SW 1271 (cell line): ENCODE measurements at places on chromosomes 1 and 21.

- DNase-seq: no peak
Measured at GRCh38 chr1:67784545-67785186, 48.6 kb downstream of the GNG12 start.

DNA sequence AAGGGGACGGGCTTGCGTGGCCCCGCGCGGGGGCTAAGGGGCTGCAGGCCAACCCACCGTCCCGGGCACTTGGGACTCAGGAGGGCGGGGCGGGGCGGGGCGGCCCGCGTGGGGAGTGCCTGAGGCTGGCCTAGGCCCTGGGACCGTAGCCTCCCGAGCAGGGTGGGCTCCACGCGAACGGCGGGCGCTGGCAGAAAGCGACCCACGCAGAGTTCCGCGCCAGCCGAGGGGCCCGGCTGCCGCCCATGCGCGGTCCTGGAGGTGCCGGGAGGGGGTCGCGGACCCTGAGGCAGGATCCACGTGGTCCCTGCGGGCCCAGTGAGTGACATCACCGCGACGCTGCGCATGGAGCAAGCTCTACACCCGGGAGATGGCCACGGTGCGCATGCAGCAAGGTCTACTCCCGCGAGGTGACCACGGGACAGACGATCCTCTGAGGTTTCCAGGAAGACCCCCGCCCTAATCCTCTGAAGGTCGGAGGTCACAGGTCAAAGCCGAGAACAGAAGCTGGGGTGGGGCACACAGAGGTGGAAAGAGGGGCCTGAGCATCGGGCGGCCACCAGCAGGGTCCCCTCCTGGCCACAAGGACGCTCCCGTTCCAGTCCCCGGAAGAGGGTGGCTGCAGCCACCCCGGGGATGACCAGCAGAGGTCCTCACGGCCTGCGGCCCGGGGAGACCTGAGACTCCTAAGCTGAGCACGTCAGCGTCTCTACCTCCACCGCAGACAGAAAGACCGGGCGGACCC, 13.5 kb upstream of the SLC19A1 start:
- DNase-seq: peak; percentile 49

DNA sequence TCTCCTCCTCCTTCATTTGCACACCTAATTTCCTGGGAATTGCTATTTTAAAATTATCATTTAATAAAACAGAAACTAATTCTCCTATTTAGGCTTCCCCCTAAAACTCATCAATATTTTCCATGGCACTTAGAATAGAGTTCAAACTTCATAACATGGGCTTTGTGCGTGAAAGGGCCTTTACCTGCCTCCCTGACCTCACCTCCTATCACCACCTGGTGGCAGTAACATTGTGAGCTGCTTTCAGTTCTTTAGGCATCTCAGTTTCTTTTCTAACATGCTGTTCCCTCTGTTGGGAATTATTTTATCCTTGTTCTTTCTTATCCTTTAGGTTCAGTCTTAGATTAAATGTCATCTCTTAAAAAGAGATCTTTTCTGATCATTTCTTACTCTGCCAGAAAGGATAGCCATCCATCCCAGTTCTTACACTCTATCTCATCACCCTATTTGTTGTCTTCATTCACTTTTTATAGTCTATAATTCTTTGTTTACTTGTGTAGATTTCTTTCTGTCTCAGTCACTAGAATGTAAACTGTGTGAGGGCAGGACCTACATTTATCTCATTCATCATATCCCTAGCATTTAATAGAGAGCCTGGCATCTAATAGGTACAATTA, 133.8 kb upstream of the KIAA1614 start:
- DNase-seq: no peak

DNA sequence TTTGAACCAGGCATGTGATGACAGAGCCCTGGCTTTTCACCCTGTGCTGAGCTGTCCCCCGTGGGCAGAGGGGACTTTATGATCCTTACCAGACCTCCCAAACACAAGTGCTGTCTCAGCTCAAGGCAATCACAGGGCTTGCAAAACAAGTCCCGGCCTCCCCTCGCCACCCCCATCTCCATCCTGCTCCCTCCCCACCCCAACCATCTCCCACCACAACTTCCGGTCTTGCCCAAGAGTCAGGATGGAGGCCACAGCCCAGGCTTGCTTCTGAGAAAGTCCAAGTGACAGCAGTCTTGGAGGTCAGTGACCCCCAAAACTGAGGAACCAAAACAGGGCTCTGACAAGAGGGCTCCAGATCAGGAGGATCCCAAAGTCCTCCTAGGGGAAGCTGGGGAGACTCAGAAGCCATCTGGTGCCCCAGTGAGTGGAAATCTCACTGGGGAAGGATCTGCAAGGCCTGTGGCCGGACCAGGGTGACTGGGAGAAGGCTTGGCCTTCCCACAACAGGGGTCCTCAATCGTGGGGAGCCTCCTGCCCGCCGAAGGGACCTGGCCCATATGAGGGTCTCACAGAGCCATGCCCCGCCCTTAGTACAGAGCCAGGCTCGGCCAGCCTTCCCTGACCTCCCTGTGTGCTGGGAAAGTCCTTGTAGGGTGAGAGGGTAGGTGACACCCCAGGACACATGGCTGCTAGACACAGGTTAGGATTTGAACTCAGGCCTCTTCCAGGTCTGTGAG, 4.5 kb upstream of the SDC3 start:
- DNase-seq: no peak

DNA sequence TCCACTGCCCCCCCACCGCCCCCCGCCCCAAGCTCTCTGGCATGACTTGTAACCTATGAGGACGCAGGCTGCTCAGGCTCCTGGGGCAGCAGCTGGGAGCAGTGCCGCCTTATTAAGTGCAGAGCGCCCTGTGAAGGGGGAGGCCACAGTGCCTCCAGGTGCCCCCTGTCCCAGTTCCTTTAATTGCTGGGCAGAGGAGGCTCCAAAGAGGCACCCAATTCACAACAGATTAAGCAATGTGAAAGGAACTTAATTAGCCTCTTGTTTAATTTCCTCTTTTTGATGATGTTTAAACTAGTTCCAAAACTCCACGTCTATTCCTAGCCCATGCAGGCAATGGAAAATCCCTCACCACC, 3.0 kb downstream of the RXFP4 start:
- no peak for DNase-seq

GRCh38 chr1:172588296-172589291, 55.6 kb downstream of the SUCO start:
- peak; percentile 75 for DNase-seq

DNA sequence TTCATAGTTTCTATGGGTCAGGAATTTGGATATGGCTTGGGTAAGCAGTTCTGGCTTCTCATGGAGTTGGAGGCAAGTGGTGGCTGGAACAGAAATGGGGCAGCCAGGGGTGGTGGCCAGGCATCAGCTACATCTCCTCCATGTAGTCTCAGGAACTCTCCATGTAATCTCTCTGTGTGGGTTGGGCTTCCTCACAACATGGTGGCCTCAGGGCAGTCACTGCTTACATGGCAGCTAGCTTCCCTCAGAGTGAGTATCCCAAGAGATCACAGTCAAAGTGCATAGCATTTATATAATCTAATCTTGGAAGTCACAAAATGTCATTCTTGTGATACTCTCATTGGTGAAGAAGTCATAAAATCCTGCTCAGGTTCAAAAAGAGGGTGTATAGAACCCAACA, 25.7 kb downstream of the MR1 start:
- no peak for DNase-seq

DNA sequence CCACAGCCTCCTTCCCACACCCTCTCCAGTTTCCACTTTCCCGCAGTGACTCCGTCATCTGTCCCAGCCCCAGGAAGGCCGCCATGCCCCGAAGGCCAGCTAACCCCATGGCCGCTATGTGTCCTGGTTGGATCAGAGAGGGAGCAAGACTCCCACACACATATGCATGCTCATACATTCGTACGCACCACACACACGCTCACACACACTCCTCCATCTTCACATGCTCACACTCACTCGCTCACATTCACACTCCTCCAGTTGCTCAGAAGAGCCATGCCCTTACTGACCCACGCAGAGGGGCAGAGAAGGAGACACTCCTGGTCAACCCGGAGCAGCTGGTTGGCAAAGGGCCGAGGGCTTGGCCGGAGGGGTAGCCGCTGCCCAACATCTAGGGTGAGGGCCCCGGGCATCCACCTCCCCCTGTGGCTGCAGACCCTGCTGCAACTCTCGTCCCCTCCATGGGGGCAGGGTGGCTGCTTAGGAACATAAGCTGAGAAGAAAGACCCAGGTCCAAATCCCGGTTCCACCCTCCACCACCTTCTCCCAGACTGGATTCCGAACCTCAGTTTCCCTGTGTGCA, 122.3 kb upstream of the SLC25A33 start:
- DNase-seq: no peak

DNA sequence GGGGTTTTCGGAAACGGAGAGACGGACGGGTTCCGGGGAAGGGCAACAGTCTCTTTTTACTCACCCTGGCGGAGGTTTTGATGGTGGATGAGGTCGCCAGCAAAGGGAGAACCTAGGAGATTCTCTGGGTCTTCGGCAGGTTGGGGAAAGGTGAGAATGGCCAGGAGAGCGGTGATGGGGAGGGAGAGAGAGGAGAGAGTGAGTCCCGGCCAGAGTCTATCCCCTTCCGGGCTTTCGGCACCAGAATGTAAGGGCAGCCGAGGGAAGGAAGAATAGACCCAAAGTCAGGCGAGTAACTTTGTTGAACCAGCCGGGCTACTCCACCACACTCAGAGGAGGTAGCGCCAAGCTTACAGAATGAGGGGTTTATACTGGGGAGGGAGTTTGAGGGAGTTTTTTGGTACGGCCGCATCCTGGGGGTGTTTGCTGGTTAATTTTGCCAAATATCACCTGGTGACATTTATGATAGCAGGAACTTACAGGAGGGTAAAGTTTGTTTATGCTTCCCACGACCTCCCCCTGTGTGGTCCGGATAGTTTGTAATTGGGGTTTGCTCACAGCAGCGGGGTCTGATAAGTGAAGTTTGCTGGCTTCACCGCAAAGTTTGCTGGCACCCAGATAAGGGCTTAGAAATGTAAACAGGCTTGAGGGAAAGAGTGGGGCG, 141.1 kb upstream of the ETV3 start:
- DNase-seq: no peak

- no peak for DNase-seq
Measured at GRCh38 chr1:159188375-159188788, 16.3 kb upstream of the ACKR1 start.

GRCh38 chr1:27475720-27476119, 14.2 kb downstream of the WASF2 start:
- DNase-seq: no peak

DNA sequence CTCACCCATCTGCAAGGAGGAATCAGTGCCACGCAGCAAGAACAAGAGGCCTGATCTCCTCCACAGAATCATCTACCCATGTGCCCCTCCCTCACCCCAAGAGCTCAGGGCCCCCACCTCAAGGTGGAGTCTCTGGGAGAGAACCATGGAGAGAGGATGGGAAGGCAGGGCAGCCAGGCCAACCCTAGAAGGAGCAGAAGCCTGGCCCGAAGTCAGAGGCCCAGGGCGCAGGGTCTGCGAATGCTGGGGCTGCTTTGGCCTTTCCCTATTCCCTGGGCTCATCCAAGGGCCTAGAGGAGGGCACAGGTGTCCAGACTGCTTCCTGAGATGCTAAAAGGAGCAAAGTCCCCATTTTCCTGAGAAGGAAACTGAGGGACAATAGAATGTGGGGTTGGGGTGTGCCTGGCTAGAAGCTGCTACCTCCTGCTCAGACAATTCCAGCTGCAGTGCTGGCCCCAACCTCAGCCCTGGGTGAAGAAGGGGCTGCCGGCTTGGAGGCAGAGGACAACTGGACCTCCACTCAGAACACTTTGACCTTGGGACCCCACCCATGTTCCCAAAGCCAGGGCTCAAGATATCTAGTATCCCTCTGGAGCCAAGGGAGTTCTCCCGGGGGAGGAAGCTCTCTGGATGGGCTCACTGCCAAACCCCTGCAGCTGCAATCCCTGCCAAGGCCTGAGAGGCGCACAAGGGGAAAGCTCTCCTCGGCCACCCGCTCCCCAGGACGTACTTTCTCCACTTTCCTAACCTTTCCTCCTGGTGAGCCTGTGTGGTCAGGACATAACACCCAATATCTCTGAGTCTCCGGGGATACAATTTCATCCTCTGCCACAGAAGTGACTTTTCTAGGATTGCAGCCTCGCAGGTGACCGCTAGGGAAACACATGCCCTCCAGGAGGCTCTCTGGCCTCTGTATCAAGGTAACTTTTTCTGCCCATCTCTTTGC, 16.6 kb upstream of the LEMD1 start:
- no peak for DNase-seq

DNA sequence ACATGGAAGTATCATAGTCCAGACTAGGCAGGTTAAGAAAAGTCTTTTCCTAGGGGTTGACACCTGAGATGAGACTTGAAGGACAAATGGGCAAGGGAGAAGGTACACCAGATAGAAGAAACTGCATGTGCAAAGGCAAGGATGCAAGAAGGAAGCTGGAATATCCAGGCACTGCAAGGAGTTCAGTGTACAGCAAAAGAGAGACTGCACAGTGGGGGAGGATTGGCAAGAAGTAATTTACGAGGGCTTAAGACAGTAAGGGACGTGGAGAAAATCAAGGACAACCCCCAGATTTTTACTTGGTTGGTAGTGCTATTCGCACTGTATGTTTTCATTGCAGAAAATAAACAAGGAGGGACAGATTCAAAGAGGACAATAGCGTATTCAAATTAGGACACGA, 58.5 kb downstream of the DNM3 start:
- DNase-seq: no peak
